ENCODE measurements at places on chromosomes 2 and 18.

DNA sequence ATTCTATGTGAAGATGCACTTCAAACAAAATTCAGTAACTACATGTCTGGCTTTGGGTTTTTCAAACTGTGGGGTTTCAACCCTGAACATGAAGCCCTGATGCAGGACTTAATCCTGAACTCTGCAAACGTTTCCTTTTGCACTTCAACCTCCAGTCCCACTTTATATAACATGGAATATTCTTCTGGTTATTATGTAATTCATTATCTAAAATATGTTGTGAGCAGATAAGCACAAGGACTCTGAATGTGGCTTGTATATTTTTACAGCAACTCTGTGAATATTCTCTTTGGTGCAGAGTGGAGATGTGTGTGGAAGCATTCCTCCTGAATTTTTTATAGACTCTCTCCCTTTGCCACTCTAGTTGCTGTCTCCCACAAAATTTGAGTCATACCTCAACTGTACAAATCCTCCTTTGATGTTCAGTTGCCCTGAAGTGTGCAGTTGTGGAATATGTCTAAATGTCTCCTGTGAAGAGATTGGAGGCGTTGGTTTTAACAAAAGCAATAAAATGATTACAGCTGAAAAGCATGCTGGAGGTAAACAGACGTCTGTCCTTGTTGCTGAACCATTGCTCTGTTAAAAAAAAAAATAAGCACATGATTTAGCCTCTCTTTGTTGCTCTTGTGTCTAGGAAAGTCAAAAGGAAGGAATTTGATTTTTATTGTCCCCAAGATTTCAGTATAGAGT lies 205.1 kb upstream of the NRP2 start:
- no peak for DNase-seq

DNA sequence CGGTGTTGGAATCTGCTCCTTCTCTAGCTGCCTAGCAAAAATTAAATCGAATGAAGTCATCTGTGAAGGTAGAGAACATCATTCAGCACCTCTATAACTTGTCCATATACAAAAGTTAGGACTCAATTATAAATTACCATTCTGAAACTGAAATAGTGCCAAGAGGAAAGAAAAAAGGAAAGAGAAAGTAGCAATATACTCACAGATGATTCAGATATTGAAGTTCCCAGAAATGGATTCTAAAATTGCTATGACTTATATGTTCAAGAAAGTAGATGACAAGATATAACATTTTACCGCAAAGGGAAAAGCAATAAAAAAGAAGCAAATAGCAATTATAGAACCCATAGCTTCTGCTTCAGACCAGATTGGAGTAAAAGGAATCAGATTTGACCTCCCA lies 333.6 kb upstream of the GYPC start:
- no peak for DNase-seq

- DNase-seq = no peak
These were observed 4.5 kb upstream of the GPR55 start for GRCh38 chr2:230929381-230930148.

- no peak for DNase-seq
These were observed 135.8 kb downstream of the TPO start for GRCh38 chr2:1548910-1549673.

DNA sequence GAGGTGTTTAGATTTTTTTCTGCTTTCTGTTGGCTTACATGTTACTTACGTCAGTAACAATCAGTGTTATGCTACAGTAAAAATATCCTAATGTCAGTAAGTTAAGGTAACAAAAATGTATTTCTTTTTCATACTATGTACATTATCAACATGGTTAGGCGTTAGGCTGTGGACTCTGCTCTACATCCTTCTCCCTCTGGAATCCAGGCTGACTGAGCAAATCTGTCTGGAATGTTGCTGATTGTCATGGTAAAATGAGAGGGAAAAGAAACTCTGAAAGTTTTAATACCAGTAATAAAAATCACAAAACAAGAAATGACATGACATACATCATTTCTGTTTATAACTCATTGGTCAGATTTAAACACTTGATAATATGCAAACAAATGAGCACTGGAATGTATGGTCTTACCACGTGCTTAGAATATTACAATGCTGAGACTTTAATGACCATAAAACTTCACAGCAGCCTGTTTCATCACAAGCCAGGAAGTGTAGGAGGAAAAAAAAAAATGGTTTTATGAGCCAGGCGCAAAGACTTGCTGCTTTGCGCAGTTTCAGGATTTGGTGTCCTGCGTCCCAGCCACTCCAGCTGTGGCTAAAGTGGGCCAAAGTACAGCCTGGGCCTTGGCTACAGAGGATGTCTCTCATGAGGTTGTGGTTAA lies 252.4 kb downstream of the FSIP2 start:
- DNase-seq = no peak

DNA sequence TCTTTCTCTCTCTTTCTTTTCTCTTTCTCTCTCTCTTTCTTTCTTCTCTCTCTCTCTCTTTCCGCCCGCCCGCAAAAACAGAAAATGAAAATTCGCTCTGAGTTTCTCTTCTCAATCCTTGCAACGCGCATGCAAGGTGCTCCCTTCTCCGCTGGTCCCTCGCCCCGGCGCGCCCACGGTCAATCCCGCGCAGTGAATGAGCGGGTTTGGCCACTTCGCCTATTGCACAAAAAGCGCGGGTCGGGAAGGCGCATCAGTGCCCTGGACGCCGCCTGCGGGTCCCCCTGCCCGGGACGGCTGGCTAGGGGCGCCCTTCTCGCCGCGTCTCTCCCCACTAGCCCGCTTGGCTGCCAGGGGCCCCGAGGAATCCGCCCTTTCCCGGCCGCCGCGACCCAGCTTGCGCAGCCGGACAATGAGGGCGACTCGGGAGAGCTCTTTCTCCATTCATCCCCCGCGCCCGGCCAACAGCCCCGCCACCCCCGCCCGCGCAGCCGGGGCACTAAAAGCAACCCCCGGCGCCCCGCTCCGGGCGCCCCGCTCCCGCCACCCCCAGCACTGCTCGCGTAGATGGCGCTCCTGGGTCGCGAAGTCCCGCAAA lies 706 bp downstream of the LAMA1 start:
- DNase-seq = no peak

DNA sequence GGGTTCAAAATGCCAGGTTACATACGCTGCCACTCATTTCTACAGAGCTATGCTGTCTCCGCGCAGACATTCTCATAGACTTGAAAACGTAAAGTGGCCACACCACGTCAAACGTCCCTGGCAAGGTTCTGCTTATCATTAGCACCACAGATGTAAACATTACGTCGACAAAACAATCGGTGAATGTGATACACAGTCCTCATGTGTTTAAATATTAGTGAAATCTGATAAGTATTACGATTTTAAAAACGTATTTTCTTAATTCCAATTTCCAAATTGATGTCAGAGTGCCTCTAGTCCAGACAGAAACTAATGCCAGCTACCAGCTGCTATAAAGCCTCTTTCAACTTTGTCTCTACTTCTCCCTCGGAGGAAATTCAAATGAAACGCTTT lies 1.2 kb downstream of the STK17B start:
- DNase-seq = peak; percentile 26

DNA sequence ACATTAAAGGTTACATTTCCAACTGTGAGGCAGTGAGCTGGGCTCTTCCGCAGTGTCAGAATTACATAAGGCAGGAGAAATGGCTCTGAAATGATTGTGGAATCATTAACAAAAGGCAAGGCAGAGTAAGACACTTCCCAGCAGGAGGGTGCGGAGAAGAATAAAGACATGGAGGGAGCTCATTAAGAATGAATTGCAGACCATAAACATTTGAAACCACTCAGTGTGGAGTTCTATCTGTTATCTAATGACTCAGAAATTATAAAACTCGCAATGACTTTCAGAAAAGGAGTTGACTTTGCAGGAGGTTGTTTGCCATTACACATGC lies 77.0 kb downstream of the SMIM21 start:
- no peak for DNase-seq

GRCh38 chr2:43074052-43074451 lies 152.4 kb downstream of the ZFP36L2 start:
- no peak for DNase-seq

Measured in RWPE1 (cell line).